ENCODE measurements at places on chromosomes 7 and 10. TPM values are rescaled to one million over a fixed set of nuclear protein-coding genes. Genes with fewer than 3 reads are reported as not detected.

Gene AUTS2
- total RNA-seq = 44.2 TPM

Gene LRRTM3
- not detected for total RNA-seq

DNA sequence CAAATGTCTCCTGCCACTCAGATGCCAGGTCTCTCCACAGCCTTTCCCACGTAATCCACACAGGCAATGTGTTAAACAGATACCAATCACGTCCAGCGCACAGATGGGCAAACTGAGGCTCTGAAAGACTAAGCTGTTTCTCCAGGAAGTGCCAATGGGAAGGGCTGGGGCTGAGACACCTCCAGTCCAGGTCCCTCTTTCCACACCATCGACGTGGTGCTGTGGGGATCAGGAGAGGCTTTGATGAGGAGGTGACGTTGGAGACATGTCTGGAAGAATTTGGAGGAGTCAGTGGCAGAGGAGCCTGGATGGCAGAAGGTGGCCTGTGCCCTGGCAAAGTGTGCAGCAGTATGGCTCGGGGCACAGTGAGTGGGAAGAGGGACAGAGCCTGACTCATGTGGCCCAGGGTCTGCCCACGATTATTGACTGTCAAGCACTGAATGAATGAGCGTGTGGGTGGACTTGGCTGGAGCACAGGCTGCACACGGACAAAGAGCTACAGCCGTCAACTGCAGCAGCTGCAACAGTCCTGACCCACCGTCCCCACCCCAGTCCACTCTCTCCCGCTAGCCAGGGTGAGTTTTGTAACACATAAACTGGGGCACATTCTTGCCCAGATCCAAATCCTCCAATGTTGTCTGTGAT is 40.8 kb upstream of the HSPA12A start:
- no peak for DNase-seq

DNA sequence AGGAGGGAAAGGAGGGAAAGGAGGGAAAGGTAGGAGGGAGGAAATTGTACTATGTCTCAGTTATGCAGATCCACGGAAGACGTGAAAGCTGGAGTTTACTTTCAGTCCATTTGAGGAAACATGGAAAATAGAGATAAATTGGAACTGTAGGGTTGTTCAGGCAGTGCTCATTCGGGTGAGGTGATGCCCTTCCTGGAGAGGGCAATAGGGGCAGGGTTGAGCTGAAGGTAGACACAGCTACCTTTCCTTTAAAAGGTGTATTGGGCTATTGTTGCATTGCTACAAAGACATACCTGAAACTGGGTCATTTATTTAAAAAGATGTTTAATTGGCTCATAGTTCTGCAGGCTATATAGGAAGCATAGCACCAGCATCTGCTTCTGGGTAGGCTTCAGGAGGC is 116.9 kb upstream of the PLXDC2 start:
- DNase-seq = no peak

GRCh38 chr10:75266945-75267344 is 31.2 kb upstream of the COMTD1 start:
- no peak for DNase-seq

DNA sequence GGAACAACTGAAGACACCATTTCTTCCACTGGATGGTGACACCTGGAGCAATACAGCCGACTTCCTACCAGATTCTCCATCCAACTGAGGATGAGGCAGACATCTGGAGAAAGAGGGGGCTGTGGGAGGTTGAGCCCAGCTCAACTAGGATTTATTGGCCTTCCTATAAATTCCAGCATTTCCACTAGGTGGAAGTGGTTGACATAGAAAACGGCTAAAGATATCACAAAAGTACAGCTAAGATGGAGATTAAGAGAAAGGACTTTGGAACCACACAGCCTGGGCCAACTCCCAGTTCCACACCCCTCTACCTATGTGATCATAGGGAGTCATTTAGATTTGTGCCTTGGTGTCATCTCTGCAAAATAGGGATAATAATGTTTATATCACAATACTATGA is 61.3 kb upstream of the CAV2 start:
- peak; percentile 41 for DNase-seq

All from left colon (tissue), 2 donors.